ENCODE measurements at places on chromosomes 4 and X.

- no peak for DNase-seq
These were observed 8.7 kb upstream of the PDHA2 start for GRCh38 chr4:95831166-95831565.

- no peak for DNase-seq
These were observed 2.0 kb downstream of the CYBB start for GRCh38 chrX:37781814-37782213.

- no peak for DNase-seq
These were observed 119.8 kb downstream of the NEK1 start for GRCh38 chr4:169492436-169493163.

DNA sequence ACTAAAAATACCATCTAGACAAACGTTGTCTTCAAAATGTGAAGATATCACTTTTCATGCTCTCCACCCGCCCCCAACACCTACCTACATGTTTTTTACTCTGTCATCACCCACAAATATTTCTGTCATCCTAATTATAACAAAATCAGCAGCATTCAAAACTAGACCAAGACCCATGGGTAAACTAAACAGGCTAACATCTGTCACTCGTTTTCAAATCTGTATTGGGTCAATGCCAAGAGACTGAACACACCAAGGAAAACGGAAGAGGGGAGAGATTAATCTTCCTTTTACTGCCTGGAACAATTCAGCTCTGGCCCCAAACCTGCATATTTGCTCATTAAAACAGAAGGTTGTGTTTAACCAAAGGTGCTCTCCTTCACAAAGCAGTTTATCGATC is 17.5 kb downstream of the FAM184B start:
- no peak for DNase-seq

GRCh38 chrX:20181598-20182329 is 40.1 kb upstream of the EIF1AX start:
- DNase-seq: no peak

GRCh38 chr4:157984285-157984911 is 188.4 kb downstream of the GASK1B start:
- DNase-seq: no peak

- DNase-seq: no peak
These were observed 326.0 kb downstream of the FBXW7 start for GRCh38 chr4:152209772-152210493.

DNA sequence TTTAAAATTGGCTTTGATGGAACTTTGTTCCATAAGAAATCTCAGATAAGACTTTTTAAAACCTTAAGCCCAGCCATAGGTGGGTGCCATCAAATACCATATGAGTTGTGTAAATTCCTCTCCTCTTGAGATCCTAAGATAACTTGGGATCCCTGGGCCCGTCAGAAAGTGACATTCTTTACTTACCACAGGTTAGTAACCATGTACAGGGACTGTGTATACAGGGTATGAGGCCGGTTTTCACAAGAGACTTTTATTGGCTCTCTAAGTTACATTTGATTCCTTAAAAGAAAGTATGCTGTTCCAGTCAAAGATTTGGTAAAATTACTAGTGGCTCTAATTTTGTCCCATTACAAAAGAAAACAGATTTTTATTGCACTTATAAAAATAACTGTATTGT is 110.1 kb downstream of the APOOL start:
- DNase-seq: no peak

GRCh38 chrX:48541140-48541814 is 1.8 kb downstream of the TBC1D25 start:
- no peak for DNase-seq

- no peak for DNase-seq
These were observed 73.5 kb downstream of the CLCN5 start for GRCh38 chrX:49995795-49996455.

- no peak for DNase-seq
These were observed 401.4 kb upstream of the FAT1 start for GRCh38 chr4:187125062-187125461.

GRCh38 chrX:16511796-16512776 is 137.9 kb upstream of the S100G start:
- DNase-seq: no peak

GRCh38 chrX:70175338-70175737 is 1.9 kb upstream of the DGAT2L6 start:
- DNase-seq: no peak

DNA sequence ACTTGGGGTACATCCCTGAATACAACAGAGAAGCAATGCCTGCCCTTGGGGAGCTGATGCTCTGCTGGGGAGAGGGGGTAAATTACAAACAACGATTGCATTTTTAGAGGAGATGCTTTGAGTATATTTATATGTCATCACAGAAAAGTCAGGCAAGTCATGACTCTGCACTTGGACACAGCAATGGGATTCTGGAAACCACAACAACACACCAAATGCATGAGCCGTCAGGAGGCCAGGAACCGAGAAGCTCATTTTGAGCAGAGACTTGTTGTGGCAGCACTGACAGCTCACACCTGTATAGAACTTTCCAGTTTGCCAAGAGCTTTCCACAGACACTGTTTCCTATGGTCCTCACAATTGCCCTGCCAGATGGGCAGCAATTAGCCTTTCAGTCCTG is 113.2 kb upstream of the RBPJ start:
- no peak for DNase-seq

GRCh38 chr4:187128976-187129375 is 405.3 kb upstream of the FAT1 start:
- no peak for DNase-seq

DNA sequence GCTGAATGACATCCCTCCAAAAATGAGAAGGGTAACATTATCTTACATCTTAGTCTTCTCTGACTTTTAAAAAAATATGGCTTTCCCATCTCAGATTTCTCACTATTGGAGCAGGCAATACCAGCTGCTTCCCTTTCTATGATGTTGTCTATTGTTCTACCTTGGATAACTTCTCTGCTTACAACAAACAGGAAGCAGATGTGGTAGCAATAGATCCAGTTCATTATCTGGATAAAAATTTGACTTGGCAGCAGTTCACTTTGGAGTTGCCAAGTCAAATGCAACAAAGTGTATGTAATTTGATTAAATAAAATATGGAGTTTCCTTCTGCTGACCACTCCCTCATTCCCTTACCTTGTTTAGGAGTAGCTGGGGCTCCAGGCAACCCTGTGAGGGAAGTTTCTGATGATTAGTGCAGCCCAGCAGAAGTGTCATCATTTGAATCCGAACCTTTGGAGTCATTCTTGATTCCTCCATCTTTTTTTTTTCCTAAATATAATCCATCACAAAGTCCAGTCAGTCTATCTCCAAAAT is 72.0 kb upstream of the GPRIN3 start:
- DNase-seq: no peak

GRCh38 chr4:54942721-54943120 is 182.7 kb downstream of the KDR start:
- DNase-seq: no peak

- no peak for DNase-seq
These were observed 587 bp downstream of the CD99 start for GRCh38 chrX:2691543-2692220.

GRCh38 chr4:139042981-139043460 is 27.4 kb downstream of the NOCT start:
- DNase-seq: no peak

GRCh38 chr4:122423246-122423645 is 33.3 kb downstream of the IL2 start:
- no peak for DNase-seq

DNA sequence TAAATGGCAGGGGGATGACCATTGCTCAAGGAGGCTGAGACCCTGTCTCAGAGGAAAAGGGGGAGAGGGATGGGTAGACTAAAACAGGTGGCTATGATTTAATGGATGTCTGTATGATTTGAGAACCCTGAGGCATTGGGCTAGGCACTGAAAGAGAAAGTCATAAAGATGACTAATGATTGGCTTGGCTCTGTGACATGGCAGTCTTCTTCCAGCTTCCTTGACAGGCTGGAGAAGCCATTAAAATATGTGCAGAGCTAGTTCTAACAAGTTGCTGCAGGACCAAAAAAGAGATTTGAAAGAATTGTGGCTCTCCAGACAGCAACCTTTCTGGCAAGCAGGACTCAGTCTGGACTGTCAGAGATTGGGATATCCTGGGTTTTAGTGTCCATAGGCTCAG is 53.6 kb downstream of the AMER1 start:
- no peak for DNase-seq

- no peak for DNase-seq
These were observed 70.2 kb downstream of the CXXC4 start for GRCh38 chr4:104424475-104424941.

DNA sequence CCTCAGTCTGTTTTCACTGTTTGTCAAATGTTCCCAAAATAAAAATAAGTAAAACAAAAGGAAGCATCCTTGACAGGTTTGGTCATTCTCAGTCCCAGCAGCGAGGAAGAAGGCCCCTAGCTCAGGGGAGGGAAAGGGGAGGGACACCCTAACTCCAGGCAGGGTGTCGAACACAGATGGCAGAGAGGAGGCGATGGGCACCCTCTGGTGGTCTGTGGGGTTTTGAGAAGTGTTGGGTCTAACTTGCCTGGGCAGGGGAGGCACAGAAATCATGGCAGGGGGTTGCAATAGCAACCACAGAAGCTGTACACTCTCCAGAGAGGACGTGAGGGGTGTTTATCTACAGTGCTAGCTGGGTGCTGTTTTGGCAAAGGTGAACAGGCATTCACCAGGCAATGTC is 229.8 kb upstream of the SFRP2 start:
- DNase-seq: no peak

DNA sequence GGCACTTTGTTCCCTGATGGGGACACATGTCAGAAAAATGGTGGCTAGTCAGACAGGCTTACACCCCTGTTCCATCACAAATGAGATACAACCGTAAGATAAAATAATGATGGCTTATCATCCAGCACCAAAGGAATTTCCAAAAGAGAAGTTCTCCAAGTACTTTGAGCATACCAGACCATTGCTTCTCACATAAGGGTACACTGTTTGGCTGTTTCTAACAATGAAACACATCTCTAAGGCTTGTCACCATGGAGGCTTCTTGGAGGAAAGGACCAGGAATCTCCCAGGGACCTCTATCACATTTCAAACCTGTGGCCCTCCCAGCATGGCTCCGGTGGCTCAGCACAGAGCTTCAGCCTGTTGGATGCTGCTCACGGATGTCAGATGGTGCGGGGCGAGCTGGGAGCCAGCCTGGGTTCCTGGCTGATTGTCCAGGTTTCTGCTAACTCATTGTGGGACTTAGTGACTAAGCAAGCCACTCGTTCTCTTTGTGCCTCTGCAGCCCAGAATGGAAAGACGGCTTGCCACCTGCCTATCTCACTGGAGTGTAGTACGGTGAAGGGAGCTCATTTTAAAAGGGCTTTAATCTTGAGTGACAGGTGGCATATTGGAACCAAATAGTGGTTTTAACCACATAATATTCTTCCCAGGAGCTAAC is 54.5 kb downstream of the FHDC1 start:
- no peak for DNase-seq

DNA sequence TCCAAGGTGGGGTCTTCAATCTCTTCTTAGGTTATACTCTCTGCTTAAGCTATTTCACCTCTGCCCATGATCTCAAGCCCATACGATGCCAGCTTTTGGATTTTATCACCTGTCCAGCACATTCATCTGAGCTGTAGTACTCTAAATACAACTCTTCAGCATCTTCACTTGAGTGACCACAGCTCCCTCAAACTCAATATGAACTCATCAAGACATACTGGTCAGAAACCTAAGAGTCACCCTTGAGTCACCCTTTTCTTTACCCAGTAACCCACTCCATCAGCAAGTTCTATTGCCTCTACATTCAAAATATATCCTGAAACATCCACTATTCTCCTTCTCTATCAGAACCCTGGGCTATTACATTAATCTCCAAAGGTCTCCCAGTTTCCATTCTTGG is 69.4 kb downstream of the DCHS2 start:
- no peak for DNase-seq

- DNase-seq: no peak
These were observed 93.7 kb upstream of the DHRSX start for GRCh38 chrX:2594491-2594890.

- DNase-seq: no peak
These were observed 45.3 kb upstream of the PJA1 start for GRCh38 chrX:69210581-69210980.

DNA sequence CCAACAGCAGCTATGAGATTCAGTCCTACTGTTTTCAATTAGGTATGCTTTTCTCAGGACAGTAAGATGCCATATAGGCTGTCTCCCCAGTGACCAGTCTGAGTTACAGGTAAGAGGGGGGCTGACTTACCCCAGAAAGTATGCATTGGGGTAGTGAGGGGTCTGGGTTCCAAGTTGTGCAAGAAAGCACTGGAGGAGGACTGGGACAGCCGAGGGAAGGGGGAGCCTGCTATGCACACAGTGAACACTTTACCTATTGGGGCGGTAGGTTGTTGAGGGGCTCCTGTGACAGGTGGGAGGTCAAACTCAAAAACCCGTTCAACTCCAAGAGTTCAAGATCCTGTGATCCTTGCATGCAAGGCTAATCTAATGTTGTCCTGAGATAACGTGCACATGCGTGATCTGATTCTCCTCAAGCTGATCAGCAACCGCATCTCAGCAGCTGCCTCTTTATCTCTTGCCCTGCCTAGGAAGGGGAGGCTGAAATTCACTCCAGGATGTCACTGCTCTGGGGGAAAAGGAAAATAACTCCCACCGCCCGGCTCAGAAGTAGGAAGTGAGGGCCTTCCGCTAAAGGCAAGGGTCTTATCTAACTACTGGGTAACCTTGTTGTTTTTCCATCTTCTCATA is 108.8 kb upstream of the KIT start:
- no peak for DNase-seq

DNA sequence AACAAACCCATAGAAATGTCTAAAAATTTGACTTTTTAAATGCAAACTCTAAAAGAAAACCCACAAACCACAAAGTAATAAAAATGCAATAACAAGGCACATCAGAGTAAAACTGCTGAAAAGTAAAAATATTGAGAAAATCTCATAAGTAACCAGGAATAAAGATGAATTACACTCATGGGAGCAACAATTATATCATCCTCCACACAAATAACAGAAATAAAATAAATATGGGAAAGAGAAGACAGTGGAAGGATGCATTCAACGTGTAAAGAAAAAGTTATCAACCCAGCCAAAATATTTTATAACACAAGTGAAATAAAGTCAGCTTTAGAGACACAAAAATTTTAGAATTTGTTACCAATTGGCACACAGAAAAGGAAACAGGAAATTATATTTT is 1420.2 kb downstream of the PCDH18 start:
- no peak for DNase-seq

- peak; percentile 74 for DNase-seq
These were observed 9.9 kb downstream of the TNIP2 start for GRCh38 chr4:2745981-2746806.

GRCh38 chr4:172995704-172996103 is 172.9 kb upstream of the GALNT7 start:
- no peak for DNase-seq

DNA sequence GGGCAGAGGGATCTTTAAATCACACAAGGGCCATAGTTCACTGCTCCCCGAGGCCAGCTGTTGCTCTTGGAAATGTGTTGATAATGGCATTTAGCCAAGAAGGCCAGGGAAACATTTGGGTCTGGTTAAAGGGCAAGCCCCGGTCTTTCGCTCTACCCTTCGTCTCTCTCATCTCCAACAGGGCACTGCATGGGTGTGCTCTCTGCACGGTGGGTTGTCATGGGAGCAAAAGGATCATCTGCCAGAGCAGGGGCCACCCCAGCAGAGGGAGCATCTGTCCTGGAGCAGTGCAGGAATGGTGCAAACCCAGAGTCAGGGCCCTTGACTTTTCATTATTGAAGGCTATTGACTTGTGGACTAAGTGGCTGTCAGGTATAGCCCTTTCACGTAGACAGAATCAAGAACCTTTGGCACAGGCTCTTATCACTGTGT is 22.7 kb upstream of the PGRMC2 start:
- DNase-seq: no peak
